ENCODE measurements at places on chromosomes 7 and 10.

GRCh38 chr7:133540096-133540860 is 287.4 kb downstream of the EXOC4 start:
- DNase-seq: no peak

GRCh38 chr7:44084701-44085100 is 2.4 kb upstream of the POLM start:
- no peak for DNase-seq

- DNase-seq: peak; percentile 71
Observed at GRCh38 chr7:100604028-100604975, 2.1 kb downstream of the PCOLCE start.

GRCh38 chr7:113289140-113289740 is 170.9 kb upstream of the SMIM30 start:
- no peak for DNase-seq

GRCh38 chr10:85778074-85778473 is 588.5 kb downstream of the GRID1 start:
- no peak for DNase-seq

- DNase-seq: no peak
Observed at GRCh38 chr10:76769582-76769981, 868.0 kb downstream of the KCNMA1 start.

GRCh38 chr10:49187950-49188761 is at the start of gene TMEM273:
Gene TMEM273, minus strand, starts transcription at chr10:49188391. Its CDS starts 55 bp downstream, at chr10:49188336.
- no peak for DNase-seq

- DNase-seq: no peak
Observed at GRCh38 chr7:4076701-4077294, 605.3 kb upstream of the FOXK1 start.

DNA sequence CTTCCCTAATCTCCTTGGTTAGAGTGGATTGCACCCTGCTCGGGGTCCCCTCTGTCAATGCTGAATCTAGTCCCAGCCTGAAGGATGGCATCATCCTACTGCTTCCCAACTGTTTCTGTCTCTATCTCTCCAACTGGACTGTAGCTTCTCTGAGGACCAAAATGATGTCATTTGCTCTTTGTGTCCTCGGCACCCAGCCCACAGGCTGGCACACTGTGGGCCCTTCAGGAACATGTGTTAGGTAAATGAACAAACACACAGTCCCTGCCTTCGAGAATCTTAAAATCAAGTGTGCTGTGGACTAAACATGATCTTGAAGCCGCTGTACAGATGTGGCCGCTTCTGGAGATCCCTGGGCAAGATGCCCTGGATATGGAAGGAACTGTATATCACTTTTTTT is 5.0 kb upstream of the CDH23 start:
- no peak for DNase-seq

DNA sequence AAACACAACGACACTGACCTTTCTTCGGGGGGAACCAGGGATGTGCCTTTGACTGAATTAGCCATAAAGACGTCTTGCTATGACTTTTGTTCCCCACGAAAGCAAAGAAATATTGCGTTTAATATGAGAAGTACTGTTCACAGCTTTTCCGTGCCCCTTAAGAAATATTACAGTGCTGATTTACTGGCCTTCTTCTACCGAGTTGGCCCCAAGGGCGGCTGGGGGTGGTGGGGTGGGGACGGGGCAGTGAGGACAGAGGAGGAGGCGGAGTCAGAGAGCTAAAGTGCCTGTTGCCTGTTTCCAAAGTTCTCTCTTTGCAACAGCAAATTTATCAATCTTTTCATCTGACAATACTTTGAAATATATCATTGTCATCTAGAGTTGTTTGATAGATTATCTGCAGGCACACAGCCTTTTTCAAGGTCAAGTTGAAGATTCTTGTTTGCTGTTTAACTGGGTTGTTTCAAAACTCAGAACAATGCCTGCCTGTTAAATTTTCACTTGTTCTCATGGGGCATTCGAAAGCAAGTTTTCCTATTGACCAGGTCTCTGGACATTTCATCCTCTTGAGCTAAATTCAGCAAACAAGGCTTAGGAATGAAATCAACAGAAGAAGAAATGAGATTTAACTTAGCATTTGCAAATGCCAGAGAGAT is 9.0 kb downstream of the PTF1A start:
- no peak for DNase-seq

GRCh38 chr10:1739751-1740150 is 2.4 kb upstream of the ADARB2 start:
- DNase-seq: no peak

GRCh38 chr7:45662540-45663166 is 88.5 kb downstream of the ADCY1 start:
- no peak for DNase-seq

DNA sequence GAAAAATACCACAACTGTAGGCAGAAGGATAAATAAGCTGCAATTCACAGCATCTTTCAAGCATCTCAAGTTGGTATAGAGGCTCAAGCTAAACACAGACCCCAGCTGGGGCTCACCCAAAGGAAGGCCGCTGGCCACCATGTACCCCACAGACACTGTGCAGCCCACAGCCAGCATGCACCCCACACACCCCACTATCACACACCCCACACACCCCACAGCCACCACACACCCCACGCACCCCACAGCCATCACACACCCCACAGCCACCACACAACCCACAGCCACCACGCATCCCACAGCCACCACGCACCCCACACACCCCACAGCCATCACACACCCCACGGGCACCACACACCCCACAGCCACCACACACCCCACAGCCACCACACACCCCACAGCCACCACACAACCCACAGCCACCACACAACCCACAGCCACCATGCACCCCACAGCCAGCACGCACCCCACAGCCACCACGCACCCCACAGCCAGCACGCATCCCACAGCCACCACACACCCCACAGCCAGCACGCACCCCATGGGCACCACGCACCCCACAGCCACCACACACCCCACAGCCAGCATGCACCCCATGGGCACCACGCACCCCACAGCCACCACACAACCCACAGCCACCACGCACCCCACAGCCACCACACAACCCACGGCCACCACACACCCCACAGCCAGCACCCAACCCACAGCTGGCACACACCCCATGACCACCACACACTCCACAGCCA is 214.7 kb downstream of the DNAJB6 start:
- DNase-seq: no peak

DNA sequence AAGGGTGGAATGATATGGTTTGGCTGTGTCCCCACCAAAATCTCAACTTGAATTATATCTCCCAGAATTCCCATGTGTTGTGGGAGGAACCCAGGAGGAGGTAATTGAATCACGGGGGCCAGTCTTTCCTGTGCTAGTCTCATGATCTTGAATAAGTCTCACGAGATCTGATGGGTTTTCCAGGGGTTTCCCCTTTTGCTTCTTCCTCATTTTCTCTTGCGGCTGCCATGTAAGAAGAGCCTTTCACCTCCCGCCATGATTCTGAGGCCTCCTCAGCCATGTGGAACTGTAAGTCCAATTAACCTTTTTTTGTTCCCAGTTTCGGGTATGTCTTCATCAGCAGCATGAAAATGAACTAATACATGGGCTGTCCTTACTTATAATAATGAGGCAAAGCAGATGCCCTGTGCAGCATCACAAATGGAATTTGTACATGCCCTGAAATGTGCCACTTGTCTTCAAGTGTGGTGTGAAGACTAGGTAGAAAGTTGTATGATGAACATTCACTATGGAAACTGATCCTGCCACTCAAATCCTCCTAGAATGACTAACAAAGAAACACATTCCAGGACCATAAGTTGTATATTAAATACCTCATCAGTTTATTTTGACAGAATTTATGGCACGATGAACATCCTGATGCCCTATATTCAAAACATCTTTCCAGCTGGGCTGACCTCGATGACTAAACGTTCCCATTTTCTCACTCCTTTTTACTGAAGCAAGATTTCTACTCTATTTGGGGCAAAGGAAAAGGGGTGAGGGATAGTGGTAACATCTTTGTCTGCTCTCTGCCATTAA is 122.8 kb upstream of the CTTNBP2 start:
- DNase-seq: no peak

DNA sequence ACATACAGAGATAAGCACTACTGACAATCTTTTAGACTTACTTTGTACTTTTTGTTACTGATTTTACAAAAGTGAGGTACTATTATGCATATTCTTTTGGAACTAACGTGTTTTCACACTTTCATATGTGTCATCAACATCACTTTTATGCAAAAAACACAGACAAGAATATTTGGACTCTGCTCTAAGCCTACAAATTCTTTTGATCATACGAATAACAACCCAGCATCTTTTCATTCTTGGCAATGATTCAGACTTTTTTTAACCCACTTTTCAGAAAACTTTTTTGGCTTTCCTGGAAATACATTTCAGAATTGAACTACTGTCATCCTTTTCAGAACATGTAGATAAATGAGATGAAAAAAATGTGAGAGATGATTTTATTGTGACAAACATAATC is 30.2 kb downstream of the USP6NL start:
- DNase-seq: no peak

DNA sequence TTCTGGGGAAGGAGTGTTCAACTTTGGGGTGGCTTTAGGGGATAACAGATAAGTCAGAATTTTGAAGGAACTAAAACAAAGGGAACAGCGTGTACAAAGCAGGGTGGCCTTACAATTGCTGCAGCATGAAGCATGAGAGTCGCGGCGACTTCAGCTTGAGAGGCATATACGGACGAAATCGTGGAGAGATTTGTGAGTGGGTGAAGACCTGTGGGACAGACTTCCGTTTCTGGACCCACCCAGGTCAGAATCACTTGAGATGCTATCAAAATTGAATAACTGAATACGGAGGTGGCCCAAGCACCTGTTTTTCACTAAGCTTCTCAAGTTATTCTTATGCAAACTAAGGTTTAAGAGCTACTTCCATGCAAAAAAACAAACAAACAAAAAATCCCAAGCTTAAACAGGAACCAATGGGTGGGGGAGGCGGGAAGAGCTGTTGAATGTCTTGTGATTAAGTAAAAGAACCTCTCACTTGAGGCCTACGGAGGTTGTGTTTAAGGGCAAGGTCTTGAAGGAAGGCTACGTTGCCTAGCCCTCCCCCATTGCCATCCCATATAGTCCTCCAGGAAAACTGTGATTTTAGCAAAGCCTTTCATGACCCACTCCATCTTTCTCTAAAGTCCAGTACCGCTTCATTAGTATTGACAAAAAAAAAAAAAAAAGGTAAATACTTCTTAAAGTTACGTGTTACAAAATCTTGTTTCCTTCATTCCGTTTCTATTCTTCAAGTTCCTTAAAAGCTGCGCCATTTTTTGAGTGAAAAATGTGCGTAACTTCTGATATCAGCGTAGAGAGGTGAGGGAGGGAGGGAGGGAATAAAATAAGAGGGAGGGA is 1.3 kb upstream of the TRIM24 start:
- DNase-seq: no peak

DNA sequence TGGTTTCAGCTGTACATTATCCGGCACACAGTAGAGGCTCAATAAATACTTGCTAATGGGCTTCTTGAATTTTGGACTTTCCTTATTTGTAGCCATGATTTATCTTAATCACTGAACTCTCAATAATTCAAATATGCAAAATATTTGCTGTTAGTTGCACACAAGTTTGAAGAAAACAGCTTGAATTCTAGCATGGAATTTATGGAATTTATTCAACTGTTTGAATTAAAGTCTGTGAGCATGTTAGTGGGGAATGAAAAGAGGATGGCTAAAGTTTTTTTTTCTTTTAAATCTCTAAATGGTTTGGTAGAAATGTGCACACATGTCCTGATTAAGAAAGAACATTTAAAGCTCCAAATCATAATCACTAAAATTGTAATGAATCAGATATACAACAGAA is 42.5 kb downstream of the SIRT1 start:
- DNase-seq: no peak

DNA sequence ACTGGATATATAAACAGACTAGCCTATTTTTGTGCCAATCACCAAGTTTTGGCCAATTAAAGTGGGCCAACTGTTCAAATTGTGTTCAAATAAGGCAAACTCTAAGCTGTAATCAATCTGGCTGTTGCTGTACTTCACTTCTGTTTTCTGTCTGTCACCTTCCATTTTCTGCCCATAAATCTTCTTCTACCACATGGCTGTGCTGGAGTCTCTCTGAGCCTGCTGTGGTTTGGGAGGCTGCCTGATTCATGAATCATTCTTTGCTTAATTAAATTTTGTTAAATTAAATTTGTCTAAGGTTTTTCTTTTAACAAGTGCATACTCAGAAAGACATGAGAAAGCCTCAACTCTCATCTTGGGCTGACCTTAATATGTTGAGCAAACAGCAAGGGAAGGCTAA is 172.6 kb upstream of the VIPR2 start:
- no peak for DNase-seq

DNA sequence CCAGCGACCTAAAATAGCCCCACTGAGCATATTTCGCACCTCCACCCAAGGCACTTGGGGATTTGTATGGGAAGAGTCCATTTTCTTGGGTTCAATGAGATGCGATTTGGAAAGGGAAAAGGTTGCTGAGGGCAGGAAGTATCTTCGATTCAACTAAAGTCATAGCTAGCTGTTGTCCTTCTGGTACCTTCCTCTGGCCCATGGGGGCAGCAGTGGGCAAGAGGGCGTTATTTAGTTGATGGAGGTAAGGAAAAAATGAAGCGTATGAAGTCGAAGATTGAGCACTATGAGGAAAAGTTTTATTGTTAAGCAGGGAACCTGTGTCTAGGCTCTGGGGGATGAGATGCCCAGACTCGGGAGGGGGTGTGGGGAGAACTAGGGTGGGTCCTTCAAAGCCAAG is 135.4 kb downstream of the EVX1 start:
- no peak for DNase-seq

DNA sequence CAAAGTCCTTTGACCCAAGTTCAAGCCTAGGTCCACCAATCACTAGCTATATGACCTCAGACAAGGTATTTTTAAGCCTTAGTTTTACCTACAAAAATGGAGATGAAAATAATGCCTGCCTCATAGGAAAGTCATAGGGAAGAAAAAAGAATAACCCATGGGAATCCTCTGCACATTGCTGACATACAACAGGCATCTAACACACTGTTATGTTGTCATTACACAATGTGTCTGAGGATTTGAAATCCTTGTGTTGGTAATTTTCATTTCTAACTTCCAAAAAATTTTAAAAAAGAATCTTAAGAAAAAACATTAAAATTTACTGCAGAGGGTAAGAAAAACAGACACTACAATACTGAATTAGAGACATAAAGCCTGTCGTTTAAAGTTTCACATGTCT is 5.7 kb downstream of the ANK3 start:
- no peak for DNase-seq

DNA sequence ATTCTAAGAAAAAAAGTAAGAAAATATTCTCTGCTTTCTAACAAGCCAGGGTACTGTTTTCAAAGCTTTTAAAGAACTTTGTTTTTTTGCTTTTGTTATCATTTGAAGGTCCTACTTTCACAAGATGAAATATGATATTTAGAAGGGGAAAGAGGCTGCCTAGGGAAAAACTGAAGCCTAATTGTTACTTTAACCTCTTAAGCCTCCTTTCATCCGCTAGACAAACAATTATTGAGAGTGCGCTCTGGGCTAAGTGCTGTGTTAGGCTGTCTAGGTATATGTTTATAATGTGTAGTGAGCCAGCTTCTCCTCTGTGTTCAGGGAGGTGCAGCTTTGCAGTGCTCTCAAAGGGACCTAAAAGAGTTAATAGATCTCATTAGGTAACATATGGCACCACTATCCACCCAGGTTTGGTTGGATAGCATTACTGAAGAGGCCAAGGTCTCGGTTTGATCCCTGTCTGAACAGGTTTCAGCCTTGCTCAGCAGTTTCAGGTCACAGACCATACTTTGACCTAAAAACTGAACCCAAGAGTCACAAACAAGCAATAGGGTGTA is 17.9 kb downstream of the PDK4 start:
- DNase-seq: no peak
